ENCODE measurements at places on chromosomes 3 and 15.

- DNase-seq, result no peak
Observed at GRCh38 chr15:39296955-39297354, 283.9 kb upstream of the THBS1 start.

GRCh38 chr3:121545049-121545573 is 677 bp downstream of the POLQ start:
- no peak for DNase-seq

GRCh38 chr3:41638381-41638780 is 323.5 kb downstream of the ULK4 start:
- no peak for DNase-seq

DNA sequence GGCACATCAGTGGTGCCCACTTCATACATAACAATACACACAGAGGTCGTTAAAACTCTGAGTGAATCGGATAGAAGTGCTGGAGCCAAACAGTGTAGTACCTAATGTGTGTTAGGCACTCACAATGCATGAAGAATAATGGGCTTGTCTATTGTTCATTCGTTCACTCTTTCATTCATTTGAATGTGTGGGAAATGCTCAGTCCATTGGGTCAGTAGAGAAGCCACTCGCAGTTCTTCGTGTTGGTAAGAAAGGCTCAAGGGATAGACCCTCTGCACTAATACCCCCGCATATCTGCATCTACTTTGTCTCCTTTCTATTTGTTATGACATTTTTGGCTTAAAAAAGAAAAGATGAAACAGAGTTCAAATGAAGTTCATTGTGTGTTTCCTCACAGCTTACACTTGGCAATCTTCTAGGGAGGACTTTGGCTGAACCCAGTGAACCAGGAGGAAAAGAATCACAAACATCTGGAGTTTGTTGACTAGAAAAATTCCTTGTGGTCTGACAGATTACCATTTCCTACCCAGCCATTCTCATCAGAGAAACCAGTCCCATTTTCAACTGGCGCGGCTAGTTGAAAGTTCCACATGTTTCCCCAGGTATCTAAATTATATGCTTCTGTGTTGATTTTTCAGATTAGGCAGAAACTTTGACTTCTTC is 32.8 kb upstream of the MFSD1 start:
- DNase-seq, result no peak

- no peak for DNase-seq
Observed at GRCh38 chr3:158097081-158097592, 9.1 kb downstream of the SHOX2 start.

DNA sequence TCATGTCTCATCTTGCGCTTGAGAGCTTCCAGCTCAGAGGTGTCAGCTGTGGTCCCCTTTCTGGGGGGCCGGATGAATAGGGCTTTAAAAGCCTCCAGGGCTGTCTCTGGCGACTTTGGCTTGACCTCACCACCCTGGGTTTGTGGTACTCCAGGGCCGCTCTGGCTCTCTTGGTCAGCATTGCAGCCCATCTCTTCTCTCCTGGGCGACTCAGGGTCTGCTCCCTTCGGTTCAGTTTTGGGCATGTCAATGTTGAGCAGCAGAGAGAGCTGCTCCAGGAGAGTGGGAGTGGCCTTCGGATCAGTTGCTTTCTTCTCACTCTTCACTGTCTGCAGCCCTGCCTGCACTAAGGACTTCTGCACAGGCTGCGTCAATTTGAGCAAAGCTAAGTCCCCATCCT is 127.9 kb downstream of the FMN1 start:
- DNase-seq, result no peak

DNA sequence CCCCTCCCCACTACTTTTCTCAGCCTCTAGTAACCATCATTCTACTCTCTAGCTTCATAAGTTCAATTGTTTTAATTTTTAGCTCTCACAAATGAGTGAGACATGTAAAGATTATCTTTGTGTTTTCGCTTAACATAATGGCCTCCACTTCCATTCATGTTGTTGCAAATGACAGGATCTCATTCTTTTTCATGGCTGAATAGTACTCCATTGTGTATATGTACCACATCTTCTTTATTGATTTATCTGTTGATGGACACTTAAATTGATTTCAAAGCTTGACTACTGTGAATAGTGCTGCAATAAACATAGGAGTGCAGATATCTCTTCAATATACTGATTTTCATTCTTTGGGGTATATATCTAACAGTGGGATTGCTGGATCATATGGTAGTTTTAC is 699.8 kb upstream of the NR2F2 start:
- DNase-seq, result no peak

- DNase-seq, result no peak
Observed at GRCh38 chr3:73497646-73498406, 126.9 kb downstream of the PDZRN3 start.

Measured in stimulated activated CD8-positive, alpha-beta memory T cell treated with anti-CD3 and anti-CD28 coated beads, Interleukin-2, amount 100 ng/mL, for 48 hours (primary cell).